Activated CD4-positive, alpha-beta T cell treated with anti-CD3 and anti-CD28 coated beads, Interleukin-2, amount 10 ng/mL, durations not matched to agents 7 days and 5 days (primary cell): ENCODE measurements at places on chromosomes 2 and 18. TPM values are rescaled to one million over a fixed set of nuclear protein-coding genes. Genes with fewer than 3 reads are reported as not detected.

Gene PROKR1
- not detected for total RNA-seq

Gene WNT10A
- total RNA-seq = 0.10 TPM

Gene SERPINB10
- not detected for total RNA-seq

Gene SCN3A
- total RNA-seq = not detected

Gene SULT1C2
- not detected for total RNA-seq

Gene AQP12B
- total RNA-seq = not detected

Gene APCDD1
- not detected for total RNA-seq

Gene PPIG
- 53.4 TPM for total RNA-seq

Gene TTC39C
- 93.5 TPM for total RNA-seq

Gene FSIP2
- 0.17 TPM for total RNA-seq

Gene ARPC2
- 729 TPM for total RNA-seq

Gene MBOAT2
- 8.8 TPM for total RNA-seq

Gene MARS2
- 11.1 TPM for total RNA-seq

Gene ALKAL2
- total RNA-seq = not detected

Gene WBP1
- total RNA-seq = 52.6 TPM

Gene ANO7
- total RNA-seq = 0.12 TPM

Gene UPP2
- not detected for total RNA-seq

Gene IL36G
- not detected for total RNA-seq

Gene MRO
- total RNA-seq = not detected

Gene ANKRD29
- total RNA-seq = 0.25 TPM
